ENCODE measurements at places on chromosomes 12 and 14.

DNA sequence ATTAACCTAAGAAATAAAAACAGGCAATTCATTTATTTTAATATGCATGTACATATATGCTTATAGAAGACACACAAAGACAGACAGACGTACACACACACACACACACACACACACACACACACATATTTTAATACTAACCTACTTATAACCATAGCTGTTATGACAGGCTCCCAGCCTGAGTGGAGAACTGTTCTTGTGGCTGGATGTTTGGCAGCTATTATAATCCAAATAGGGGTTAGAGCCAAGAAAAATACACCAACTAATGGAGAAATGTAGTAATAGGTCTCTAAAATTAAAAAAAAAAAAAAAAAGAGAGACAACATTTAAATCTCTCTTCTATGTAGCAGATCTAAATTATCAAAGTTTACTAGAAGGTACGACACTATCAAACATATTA is 91.8 kb downstream of the SLC41A2 start:
- DNase-seq: no peak

DNA sequence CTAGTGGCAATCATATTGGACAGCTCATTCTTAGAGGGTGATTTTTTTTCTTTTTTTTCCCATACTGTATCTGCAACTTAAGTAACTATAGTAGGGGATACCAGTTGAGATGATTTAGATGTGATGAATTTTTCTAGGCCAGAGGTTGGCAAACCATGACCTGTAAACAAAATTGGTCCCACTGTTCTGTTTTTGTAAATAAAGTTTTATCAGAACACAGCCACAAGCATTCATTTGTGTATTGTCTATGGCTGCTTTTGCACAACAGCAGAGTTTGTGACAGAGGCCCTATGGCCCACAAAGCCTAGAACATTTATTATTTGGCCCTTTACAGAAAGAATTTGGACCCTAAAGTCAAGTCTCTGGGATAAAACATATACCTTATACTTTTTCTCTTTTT is 11.4 kb downstream of the ARF6 start:
- no peak for DNase-seq

GRCh38 chr12:96302687-96303310 is 97.4 kb downstream of the CDK17 start:
- no peak for DNase-seq

DNA sequence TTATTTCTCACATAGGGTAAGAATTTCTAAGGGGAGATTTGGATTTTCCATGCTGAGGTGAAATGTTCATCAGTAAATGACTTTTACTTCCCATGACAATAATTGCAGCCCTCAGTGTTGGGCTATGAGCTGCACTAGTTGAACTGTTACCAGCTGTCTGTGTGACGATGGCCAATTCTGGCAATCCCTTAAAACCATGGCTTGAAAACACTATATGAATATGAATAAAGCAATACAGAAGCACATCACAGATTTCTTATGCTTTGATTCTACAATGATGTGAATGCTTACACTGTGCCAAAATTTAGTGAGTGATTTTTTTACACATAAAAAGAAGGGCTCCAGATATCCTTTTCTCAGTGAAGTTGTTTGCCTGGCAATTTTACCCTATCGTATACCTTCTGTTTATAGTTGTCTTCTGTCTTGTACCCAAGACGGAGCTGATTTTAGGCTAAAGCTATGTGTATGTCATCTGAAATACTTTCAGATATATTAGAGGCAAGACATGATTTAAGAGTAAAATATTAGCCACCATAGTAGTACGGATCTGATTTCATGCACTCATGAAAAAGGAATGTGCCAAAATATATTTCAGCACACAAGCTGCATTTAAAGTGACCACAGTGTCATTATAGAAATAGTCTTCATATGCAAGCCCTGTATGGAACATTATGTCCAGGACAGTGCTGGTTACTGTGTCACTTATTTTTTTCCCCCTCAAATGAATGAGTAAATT is 52.0 kb downstream of the SLC38A4 start:
- no peak for DNase-seq

GRCh38 chr12:109678719-109679118 is 34.9 kb upstream of the FAM222A start:
- no peak for DNase-seq

GRCh38 chr14:96351986-96352385 is 11.2 kb downstream of the ATG2B start:
- DNase-seq: no peak

DNA sequence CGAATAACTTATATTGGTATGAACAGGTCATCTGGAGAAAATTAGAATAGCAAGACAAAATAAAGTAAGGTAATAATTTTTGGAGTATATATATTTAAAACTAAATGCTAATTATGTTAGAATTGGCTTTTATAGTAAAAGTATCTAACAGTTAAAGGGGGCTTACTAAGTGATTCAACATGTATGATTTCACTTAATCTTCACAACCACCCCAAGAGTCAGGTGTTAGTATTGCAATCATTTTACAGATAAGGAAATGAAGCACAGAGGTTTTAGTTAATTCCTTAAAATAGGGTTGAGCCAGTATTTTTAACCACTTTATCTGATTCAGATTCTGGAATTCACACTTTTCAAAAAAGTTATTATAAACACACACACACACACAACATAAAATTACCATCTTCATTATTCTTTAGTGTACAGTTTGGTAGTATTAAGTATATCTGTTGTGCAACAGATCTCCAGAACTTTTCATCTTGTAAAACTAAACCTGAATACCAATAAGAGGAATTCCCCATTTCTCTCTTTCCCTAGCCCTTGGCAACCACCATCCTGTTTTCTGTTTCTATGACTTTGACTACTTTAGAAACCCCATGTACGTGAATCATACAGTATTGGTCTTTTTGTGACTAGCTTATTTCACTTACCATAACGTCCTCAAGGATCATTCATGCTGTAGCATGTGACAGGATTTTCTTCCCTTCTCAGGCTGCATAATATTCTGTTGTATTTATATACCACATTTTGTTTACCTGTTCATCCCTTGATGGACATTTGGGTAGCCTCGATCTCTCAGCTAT is 12.5 kb downstream of the A2M start:
- DNase-seq: no peak

- DNase-seq: no peak
Observed at GRCh38 chr12:110431957-110432587, 18.1 kb downstream of the ARPC3 start.

DNA sequence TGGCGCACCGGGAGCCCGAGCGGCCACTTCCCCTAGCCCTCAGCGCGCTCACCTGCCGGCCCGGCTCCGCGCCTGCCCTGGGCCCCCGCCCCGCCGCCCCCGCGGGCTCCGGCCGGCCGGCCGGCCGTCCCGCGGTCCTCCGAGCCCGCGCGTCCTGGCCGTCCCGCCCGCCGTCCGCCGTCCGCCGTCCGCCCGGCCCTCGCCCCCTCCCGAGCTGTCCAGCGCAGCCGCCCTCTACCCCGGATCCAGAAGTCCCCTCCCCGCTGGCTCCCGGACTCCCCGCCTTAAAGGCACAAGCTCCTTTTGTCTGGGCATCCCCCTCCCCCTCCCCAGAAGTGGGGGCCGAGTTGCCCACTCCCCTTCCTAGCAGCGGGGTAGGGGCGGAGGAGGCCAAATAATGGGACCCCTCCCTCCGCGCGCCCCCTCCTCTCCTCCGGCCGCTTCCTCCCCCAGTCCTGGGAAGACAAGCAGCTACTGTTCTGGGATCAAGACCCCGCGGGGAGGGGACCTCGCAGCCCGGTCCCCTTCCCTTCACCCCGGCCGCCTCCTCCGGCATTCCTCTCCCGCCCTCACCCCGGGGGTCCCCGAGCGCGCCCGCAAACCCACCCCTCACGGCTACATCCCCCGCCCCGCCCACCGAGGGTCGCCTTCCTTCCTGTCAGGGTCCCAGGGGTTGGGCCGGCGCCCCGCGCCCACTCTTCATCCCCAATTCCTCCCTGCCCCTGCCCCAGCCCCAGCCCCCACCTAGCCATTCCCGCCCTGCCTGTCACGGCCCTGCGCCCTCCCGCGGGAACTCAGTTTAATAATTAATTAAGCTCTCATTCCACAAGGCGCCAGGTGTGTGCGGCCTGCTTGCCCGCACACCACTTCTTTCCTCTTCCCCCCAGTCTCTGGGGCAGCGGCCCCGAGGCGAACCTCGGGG is at the start of gene ADCY6:
TSS of gene ADCY6 (minus strand) at position 236 of the 922 bp plus-strand sequence. CDS start 5,655 bp downstream, outside the sequence.
- peak; percentile 72 for DNase-seq

DNA sequence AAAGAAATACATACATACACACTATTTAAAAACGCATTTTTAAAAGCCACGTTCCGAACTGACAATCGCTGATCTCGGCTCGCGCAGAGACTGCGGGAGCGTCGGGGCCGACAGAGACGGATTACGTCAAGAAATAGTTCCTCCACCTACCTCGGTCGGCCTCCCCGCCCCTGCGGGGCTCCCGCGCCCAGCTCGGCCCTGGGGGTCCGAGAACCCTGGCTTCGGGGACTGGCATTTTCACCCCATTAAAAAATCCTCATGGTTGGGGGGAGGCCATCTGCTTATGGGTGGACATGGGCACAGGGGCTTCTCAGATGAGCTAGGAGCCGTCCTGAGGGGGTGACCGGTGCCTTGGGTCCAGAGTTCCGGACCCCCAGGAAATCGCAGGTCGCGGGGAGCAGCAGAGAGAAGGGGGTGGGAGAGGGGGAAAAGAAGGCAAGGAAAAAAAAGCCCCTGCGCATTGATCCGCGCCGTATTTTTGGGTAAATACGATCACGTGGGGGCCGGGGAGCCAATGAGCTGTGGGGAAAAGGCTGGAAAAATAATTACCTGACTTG is 324 bp upstream of the HOXC9 start:
- no peak for DNase-seq

- no peak for DNase-seq
Observed at GRCh38 chr12:47850153-47851084, 30.7 kb upstream of the HDAC7 start.

DNA sequence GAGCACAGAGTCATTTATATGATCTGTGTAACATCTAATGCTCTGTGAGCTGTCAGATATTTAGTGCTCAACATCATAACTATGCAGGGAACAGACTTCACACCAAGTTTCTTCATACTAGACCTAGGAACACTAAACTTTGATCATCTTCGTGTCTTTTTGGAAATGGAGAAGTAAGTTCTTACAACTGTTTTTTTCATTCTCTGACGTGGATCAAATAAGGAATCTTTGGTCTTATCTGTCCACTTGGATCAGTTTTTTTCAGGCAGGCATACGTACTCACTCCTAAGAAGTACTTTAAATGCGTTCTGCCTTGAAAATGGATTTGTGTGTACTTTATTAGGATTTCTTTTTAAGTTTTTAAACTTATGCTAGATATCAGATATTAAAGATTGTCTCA is 191.0 kb downstream of the FBXL14 start:
- no peak for DNase-seq

- DNase-seq: no peak
Observed at GRCh38 chr12:58067610-58068387, 126.4 kb downstream of the ATP23 start.

- no peak for DNase-seq
Observed at GRCh38 chr12:89211456-89211855, 140.8 kb downstream of the DUSP6 start.

DNA sequence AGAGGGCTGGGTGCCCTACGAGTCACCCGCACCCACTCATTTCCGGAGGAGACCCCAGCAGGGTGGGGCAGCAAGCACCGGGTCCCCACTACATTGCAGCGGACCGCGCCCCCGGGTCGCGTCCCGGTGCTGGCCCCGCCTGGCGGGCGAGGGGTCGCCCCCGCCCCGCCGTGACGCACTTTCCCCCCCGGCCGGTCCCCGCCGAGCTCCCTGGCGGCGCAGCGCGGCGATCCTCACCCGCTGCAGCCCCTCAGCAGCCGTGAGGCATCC is 106.1 kb downstream of the PRICKLE1 start:
- peak; percentile 67 for DNase-seq

GRCh38 chr14:102220031-102220430 is 80.3 kb downstream of the WDR20 start:
- DNase-seq: no peak

DNA sequence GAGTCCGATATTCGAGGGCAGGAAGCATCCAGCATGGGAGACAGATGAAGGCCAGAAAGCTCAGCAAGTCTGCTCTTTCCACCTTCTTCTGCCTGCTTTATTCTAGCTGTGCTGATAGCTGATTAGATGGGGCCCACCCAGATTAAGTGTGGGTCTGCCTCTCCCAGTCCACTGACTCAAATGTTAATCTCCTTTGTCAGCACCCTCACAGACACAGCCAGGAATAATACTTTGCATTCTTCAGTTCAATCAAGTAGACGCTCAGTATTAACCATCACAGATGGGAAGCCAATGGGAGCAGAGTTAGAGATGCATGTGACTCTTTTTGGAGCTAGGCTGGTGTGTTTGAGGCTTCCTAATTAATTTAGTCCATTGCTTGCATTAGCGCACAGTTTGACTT is 17.0 kb downstream of the C12orf75 start:
- no peak for DNase-seq

GRCh38 chr12:10119066-10119465 is 10.9 kb downstream of the CLEC7A start:
- no peak for DNase-seq

DNA sequence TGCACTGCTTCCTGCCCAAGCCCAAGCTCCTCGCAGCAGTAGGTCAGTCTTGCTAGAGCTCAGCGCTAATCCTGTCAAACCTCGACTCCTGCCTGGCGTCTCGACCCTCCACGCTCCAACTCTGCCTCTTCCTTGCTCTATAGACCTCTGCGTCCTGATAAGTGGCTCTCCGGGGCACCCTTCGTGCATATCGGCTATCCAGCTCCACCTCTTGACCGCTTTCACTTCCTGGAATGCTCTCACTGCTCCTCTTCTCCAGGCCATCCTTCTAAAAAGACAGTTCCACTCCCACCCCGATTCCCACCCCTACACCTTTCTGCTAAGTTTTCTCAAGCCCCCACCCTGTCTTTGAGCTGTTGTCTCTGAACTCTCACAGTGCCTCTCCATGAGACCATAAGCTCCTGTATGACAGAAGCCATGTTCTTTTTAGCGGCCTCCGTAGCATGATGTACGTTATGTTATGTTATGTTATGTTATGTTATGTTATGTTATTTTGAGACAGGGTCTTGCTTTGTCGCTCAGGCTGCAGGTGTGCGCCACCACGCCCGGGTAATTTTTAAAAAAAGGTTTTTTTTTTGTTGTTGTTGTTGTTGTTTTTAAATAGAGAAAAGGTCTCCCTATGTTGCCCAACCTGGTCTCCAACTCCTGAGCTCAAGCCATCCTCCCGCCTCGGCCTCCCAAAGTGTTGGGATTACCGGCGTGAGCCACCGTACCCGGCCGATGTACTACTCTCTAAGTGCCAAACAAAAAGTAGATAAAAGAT is 601 bp downstream of the COX14 start:
- no peak for DNase-seq

DNA sequence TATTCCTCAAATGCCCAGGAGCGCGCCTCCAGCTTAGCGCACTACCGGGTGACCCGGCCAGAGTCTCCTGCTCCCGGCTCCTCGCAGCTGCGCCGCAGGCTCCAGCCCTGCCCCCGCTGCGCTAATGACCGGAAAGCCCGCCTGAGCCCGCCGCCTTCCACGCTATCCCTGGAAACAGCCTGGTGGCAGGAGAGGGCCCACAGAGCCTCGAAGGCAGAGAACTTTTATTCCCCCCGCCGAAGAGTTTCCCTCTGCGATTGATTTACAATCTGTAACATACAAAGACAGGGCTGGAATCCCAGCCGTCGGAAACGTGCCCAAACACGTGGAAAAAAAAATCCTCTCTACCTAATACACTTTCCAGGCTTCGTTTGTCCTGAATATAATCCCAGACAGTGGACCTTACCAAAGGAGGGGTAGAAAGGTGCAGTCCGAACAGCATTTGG is 1.5 kb downstream of the COL2A1 start:
- no peak for DNase-seq

Data from right renal pelvis (tissue), 4 donors.